ENCODE measurements at places on chromosomes 3 and 15. TPM values are rescaled to one million over a fixed set of nuclear protein-coding genes. Genes with fewer than 3 reads are reported as not detected.

Gene PARP15
- total RNA-seq = 2.5 TPM

Gene DPPA2
- total RNA-seq = not detected

Gene HTR3E
- total RNA-seq = not detected

Gene ITIH1
- 2.6 TPM for total RNA-seq

Gene AADACL2
- 1.2 TPM for total RNA-seq

Gene BFSP2
- not detected for total RNA-seq

Gene IL16
- 21.8 TPM for total RNA-seq

Gene SLC4A7
- total RNA-seq = 50.2 TPM

Gene GPR149
- total RNA-seq = not detected

Gene CTXN2
- not detected for total RNA-seq

Gene PAQR5
- total RNA-seq = 0.29 TPM

Gene HEXA
- total RNA-seq = 84.0 TPM

Gene SERPINI2
- 0.81 TPM for total RNA-seq

Gene PLA2G4D
- not detected for total RNA-seq

Gene ADAMTS7
- 8.9 TPM for total RNA-seq

Gene CISH
- total RNA-seq = 8.6 TPM

Gene RBMS3
- total RNA-seq = 87.1 TPM

Gene APOD
- total RNA-seq = 221 TPM

Gene NMNAT3
- total RNA-seq = 4.3 TPM

Gene WDR93
- not detected for total RNA-seq

Gene AP3B2
- 1.4 TPM for total RNA-seq

Gene ST3GAL6
- total RNA-seq = 6.8 TPM

Gene CILP
- total RNA-seq = 9.6 TPM

Gene GUCA1C
- total RNA-seq = not detected

Gene PRR20G
- total RNA-seq = not detected

Gene P3H2
- 20.5 TPM for total RNA-seq

Gene LMCD1
- total RNA-seq = 834 TPM

Gene SPINK8
- total RNA-seq = not detected

Gene ZDHHC19
- total RNA-seq = 2.1 TPM

Gene PAQR9
- total RNA-seq = not detected

Gene SCN11A
- 0.28 TPM for total RNA-seq

Gene SCG3
- 0.14 TPM for total RNA-seq

Gene PLSCR4
- 53.4 TPM for total RNA-seq

Gene RTP1
- total RNA-seq = not detected

Gene APEH
- 51.8 TPM for total RNA-seq

Gene CMTM8
- total RNA-seq = 2.8 TPM

Gene DISP2
- total RNA-seq = 0.32 TPM

All from posterior vena cava (tissue), 2 donors.